ENCODE measurements at places on chromosomes 3 and 15. TPM values are rescaled to one million over a fixed set of nuclear protein-coding genes. Genes with fewer than 3 reads are reported as not detected.

Gene FBXL2
- total RNA-seq: 1.5 TPM

DNA sequence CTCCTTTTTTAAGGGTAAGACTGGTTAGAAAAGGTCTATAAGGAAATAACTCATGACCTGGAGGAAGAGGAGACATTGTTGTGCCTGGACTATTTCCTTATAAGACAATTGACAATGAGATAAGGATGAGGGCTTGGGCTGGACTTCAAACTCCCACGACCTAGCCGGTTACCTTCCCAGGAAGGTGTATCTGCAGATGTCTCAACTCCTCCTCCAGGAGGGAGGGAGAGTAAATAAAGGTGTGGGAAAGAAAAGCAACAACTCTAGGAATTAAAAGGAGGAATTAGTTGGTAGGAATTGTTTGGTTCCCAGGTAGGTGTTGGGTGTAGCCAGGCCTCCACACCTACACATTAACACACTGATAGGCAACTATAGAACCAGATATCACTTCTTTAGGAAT lies 97.8 kb upstream of the TBL1XR1 start:
- H3K27ac ChIP-seq: no peak overlapping the region
- DNase-seq: no peak
- H3K36me3 ChIP-seq: no peaks in the 10 kb centered on the region

- no peaks in the 10 kb centered on the region for H3K4me1 ChIP-seq
- no peak for DNase-seq
- no peak overlapping the region for H3K4me3 ChIP-seq
- peaks cover 3% of the 10 kb centered on the region for H3K27me3 ChIP-seq
- H3K36me3 ChIP-seq: no peaks in the 10 kb centered on the region
- H3K27ac ChIP-seq: no peak overlapping the region
These were observed 57.9 kb downstream of the TPRA1 start for GRCh38 chr3:127532561-127533203.

DNA sequence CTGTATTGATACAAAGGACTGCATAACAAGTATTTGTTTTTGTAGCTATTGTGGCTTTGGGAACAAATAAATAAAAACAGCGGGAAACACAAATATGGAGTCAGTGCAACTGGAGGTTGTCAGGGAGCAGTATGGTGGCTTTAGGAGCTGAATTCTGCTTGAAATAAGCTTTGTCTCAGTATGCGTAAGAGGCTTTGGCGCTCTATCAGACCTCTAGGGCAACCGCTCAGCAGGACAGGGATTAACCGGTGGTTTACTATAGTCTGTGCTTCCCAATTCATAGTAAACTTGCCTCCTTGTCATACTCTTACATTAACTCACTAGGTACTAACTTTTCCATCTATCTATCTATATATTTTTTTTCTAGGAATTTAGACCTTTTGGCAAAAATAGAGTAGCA lies 104.6 kb downstream of the ZIC1 start:
- no peaks in the 10 kb centered on the region for H3K4me1 ChIP-seq
- DNase-seq: no peak
- no peak overlapping the region for H3K4me3 ChIP-seq
- H3K27ac ChIP-seq: no peak overlapping the region
- no peaks in the 10 kb centered on the region for H3K36me3 ChIP-seq

- H3K4me1 ChIP-seq: no peaks in the 10 kb centered on the region
- no peak overlapping the region for H3K27ac ChIP-seq
- no peak overlapping the region for H3K4me3 ChIP-seq
- no peaks in the 10 kb centered on the region for H3K27me3 ChIP-seq
- DNase-seq: no peak
These were observed 188.9 kb upstream of the P2RY1 start for GRCh38 chr3:152646004-152646403.

DNA sequence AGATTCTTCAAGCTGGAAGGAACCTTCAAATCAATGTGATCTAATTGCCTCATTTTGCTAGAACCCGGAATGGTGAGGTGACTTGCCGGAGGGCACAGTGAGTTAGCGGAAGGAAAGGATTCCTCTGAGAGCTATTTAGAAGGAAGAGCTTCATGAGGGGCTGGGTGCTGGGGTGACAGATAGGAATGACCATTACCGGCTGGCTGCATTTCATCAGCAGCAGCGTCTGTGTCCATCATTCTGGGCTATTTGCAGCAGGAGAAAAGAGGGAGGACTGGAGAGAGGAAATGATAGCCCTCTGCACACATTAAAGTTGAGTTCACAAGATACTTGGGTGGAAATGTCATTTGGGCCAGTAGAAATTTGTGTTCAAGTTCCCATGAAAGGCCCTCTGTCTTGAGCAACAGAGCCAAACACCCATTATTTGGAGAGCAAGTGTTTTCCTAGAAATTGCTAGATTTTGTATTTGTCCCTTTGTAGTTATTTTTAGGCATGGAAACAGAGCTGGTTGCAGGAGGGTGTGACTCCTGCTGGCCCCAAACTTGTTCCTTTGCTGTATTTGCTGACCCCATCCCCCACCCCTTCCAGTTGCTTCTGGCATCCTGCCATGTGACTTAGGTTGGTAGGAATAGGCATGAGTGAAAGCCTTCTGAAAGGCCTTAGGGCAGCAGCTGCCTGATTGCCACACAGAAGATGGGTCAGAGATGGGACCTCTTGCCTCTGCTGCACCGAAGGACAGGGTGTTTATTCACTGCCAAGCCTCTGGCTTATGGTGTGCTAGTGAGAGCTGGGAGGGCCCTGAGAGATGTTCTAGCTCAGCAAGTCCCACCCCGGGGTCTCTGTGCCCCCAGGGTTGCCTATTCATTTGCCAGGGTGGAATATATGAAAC lies 87.5 kb upstream of the PLXNA1 start:
- DNase-seq: no peak
- no peaks in the 10 kb centered on the region for H3K36me3 ChIP-seq
- H3K4me1 ChIP-seq: no peaks in the 10 kb centered on the region

Measured in spleen (tissue), 13 donors.